ENCODE measurements at places on chromosomes 12 and 14. TPM values are rescaled to one million over a fixed set of nuclear protein-coding genes. Genes with fewer than 3 reads are reported as not detected.

The TBX3 gene
- 79.5 TPM for polyA plus RNA-seq

The DDIT3 gene
- 37.3 TPM for polyA plus RNA-seq

The SIRT4 gene
- 5.7 TPM for polyA plus RNA-seq

The PTGER2 gene
- 7.0 TPM for polyA plus RNA-seq

DNA sequence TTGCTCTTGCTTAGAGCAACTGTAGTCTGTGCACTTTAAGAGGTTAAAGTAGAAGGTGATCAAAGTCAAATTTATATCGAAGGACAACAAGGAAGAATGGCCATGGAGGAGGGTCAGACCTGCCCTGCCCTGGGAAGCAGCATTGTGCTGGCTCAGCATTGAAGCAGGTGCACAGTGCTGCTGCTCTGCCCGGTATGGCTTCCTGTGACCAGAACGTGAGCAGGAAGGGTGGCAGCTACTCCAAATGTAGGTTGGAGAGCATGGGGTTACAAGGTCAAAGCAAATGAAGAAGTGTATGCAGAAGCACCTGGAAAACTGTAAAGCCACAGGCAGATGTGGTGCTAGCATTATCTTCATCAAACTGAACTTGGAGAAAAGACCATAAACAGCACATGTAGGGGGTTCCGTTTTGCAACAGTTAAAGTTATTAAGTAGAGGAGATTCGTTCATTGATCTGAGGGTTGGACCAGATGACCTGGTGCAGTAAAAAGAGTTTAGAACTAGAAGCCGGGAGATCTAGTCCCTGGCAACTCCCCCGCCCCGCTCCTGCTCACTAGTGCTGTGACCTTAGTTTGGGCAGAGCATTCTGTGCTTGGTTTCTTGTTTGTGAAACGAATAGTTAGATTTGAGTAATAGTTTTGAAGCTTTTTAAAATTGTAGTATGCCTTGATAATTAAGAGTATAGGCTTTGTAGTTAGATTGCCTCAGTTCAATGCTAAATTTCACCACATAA, 84.2 kb downstream of the SCN8A start:
- no peak for DNase-seq

GRCh38 chr12:6943389-6943721, 261 bp upstream of the RNU7-1 start:
- DNase-seq: peak; percentile 80

DNA sequence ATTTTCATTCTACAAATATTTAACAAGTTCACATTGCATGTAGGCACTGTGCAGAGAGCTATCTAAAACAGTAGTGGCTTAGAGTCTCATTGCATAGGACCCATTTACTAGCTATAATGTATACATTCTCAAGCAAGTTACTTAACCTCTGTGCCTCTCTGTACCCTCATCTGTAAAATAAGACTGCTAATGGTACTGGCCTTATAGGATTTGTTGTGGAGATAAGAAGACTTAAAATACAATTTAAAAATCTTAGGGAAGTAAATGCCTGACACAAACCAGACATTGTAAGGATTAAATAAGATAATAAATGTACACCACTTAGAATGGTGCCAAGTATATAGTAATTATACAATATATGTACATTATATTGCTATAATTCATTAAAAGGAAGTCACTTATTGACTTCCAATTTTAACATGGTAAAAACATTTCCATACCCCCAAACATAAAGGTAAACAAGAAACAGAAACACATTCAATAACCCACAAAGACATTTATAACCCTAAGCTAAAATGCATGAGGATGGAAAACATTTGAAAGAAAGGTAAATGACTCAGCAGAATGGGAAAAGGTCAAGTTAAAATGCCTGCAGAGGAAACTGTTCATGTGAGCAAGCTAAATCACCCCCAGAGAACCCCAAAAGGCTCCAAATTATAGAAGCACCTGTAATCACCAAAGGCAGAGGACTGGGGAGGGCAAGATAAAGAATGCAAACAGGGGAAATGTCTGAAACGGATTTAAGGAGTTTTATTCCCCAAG, 30.8 kb downstream of the RPS6KA5 start:
- DNase-seq: no peak

DNA sequence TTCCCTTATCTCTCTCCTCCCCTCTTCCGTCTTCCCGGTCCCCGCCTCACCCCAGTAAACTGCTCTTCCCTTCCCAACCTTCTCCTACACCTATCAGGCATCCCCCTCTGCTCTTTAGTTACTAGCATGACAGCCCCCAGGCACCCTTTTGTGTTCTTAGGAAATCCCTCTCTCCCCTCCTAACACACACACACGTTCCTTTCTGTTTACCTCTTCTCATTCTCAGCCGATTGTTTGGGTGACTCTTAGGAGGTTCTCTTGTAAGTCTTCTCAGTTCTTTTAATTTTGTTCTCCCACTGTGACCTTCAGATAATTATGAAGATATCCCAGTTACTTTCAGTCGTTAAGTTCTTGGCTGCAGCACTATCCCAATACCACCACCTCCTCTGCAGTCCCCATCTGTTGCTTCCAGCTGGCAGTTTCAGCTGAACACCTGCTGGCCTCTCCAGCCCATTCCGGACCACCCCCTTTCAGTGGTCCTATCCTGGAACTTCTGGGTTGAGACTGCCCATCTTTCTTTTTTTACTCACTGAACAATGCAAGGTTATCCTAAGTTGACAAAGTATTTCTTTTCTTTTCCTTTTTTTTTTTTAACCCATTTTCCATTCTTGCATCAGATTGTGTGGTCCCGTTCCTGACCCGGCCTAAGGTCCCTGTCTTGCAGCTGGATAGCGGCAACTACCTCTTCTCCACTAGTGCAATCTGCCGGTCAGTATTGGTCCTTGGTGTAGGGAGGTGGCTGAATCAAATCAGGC, 711 bp downstream of the MARS1 start:
- no peak for DNase-seq

GRCh38 chr12:21438643-21439042, 1.2 kb downstream of the PYROXD1 start:
- no peak for DNase-seq
